Suprapubic skin (tissue), 4 donors: ENCODE measurements at places on chromosomes 2 and 18. TPM values are rescaled to one million over a fixed set of nuclear protein-coding genes. Genes with fewer than 3 reads are reported as not detected.

- DNase-seq: no peak
Measured at GRCh38 chr2:232884549-232885263, 14.6 kb downstream of the SNORC start.

DNA sequence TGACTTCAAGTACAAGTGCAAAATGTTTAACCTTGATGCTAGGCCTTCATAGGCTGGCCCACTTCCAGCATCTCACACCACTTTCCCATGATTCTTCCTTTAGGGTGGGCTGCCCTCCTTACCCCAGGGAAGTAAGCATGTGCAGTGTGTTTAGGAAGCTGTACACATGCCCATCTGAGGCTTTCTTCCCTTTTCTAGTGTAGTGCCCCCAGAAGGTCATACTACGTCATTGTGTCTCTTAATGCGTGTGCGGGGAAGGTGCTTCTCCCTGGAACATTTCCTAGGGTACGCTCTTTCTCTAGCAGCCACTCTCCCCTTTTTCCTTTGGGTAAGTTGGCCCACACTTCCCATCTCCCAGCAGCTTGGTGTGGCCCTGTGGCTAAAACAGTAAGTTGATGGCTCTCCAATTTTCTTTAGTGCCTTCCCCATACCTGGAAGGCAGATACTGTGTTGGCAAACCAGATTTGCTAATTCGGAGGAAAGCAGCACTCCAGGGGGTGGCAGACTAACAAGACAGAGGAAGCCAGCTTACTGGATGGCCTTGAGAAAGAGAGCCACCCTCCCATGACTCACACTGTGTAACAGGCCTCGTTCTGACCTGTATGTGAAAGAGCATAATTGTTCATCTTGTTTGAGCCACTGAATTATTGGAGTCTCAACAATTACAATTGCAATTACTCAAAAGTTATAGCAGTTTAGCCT lies 1.1 kb upstream of the SULT6B1 start:
- DNase-seq: no peak

- no peak for DNase-seq
Measured at GRCh38 chr2:45974762-45975408, 322.3 kb upstream of the EPAS1 start.

GRCh38 chr2:25071966-25072365 lies 30.1 kb downstream of the EFR3B start:
- no peak for DNase-seq

DNA sequence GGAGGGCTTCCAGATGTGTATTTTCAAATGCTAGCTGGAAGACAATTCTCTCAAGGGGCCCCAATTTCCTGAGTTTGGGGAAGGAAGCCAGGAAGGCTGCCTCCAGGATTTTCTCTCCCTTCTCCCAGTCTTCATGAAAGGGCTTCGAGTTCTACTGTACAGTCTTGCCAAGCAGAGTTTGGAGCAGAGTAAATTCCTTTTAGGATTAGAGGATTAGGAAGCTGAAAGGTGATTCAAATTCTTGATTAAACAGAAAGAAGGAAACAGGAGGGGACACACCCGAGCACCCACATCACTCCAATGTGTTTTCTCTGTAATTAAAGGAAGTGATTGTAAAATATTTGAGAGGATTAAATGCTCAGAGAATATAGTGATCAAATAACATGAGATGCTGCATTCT lies 217.8 kb downstream of the SETBP1 start:
- no peak for DNase-seq

DNA sequence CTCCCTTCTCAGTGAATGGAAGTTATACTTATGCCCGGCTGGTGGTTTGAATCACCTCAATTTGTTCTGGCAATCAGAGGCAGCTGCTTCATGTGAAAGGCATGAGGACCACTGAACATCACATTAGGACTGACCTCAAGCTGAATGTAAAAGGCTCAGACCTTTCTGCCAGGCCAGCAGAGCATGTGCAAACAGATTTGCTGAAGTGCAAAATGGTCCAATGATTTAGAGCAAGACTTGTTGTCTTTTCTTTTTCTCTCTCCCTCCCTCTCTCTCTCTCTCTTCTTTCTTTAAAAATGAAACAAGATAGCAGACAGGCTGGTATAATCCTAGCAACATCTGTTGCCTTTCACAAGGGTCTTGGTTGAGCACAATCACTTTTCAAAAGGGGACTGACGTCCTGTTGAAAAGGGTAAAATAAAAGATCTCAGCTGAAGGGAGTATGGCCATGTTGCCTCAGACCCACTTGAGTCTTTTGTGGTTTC lies 13.3 kb upstream of the CDH7 start:
- DNase-seq: no peak

GRCh38 chr2:142165790-142166189 lies 35.0 kb upstream of the LRP1B start:
- DNase-seq: no peak

DNA sequence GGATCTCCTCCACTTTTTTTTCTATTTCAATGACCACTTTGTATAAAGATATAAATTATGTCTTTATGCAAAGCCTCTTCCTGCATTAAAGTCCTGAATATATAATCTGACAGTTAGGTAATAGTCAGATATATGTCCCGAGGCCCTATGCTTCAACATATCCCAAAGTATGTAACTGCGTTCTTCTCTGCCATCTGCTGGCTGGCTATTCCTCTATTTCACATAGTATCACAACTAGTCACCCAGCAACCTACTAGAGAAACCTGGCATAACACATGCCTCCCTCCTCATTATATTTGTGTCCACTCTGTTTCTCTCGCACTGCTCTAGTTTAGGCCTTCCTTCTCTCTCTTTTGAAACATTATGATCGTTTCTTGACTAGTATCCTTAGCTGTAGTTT lies 640.8 kb downstream of the DPP10 start:
- DNase-seq: no peak

GRCh38 chr2:71681626-71682025 lies 228.3 kb downstream of the DYSF start:
- no peak for DNase-seq

- no peak for DNase-seq
Measured at GRCh38 chr2:178327516-178327915, 123.5 kb downstream of the PRKRA start.

DNA sequence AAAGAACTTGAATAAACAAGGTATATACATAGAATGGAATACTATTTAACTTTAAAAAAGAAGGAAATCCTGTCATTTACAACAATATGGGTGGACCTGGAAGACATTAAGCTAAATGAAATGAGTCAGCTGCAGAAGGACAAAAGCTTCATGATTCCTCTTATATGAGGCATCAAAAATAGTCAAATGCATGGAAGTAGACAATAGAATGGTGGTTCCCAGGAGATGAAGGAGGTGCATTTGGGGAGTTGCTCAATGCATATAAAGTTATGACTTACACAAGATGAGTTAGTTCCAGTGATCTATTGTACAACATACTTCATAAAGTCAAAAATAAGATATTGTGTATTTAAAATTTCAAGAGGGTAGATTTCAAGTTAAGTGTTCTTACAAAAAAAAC lies 426.1 kb upstream of the UBE2E3 start:
- no peak for DNase-seq

- no peak for DNase-seq
Measured at GRCh38 chr2:20093263-20094141, 42.1 kb upstream of the LAPTM4A start.

DNA sequence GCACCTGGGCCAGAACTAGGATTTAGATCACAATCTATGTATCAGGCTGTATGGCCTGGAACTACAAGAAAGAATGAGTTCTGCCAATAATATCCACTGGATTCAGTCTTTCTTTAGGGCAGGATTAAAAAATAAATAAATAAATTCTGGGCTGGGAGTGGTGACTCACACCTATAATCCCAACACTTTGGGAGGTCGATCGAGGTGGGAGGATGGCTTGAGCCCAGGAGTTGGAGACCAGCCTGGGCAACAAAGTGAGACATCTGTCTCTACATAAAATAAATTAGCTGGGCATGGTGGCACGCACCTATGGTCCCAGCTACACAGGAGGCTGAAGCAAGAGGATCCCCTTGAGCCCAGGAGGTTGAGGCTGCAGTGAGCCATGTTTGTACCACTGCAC lies 8.1 kb downstream of the AMMECR1L start:
- DNase-seq: no peak

GRCh38 chr2:209533391-209533790 lies 109.5 kb downstream of the MAP2 start:
- DNase-seq: no peak

GRCh38 chr18:3873698-3874097 lies 423.7 kb downstream of the TGIF1 start:
- no peak for DNase-seq

DNA sequence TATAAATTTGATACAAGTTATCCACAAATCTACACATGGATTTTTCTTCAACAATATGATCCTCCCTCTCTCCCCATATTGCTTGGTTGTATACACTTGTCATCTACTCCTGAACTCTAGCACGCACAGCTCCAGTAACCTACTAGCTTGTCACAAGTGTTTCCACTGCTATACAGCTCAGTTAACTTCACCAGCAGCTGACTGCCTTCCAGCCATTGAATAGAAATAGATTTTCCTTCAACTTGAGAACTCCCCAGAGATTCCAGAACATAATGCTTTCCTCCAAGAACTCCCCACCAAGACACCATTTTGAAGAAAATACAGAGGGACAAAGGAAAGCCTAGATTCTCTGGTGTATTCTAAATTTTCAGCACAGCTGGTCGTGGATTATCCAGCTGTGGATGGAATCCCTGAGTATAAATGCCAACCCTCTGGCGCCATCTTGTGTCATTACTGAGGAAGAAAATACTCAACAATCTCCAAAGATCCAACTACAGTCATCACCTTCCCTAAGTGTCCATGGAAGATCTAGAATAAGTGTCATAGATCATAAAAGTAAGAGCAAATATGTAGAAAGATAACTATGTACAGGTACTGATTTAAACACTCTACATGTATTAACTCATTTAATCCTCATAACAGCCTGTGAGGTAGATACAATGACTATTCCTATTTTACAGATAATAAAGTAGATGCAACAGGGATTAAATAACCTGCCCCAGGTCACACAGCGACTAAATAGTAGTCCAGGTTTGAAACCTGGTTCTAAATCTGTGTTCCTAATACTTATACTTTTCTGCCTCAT lies 156.7 kb downstream of the ARHGAP28 start:
- no peak for DNase-seq

DNA sequence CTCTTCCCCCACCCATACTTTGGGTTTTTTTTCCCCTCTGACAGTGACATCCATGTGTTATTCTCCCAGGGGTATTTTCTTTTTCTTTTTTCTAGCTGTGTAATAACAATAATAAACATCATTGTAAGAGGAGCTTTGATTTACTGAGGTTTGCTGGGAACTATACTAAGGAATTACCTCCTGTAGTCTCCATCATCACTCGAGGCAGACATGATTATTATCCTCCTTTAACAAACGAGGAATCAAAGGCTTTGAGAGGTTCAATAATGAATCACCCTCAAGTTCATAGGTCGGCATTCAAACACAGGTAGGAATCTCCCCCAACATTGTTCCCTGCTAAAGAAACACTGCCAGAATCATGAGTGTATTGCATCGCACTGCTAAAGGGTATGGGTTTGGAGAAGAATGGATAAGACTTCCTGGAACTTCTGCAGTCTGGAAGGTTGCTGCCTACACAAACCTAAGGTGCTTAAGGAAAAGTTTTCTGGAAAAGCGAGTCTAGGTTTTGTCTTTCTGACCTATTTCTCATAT lies 260.2 kb upstream of the SESTD1 start:
- DNase-seq: no peak

DNA sequence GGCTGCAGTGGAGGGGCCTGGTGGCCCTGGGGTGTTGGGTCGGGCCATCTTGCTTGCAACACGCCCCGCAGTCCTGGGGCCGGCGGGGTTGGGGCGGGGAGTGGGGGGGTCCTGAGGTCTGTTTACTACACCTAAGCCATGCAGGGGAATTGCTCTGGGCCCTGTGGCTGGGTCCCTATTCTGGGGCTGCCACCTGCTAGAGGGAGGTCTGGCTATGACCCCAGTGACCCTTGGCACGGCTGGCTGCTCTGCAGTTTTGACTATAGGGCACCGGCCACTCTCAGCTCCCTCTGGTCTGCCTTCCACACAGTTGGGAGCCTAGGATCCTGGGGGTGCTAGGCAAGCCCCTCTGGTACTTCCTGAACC lies 170.6 kb upstream of the GLI2 start:
- DNase-seq: no peak

DNA sequence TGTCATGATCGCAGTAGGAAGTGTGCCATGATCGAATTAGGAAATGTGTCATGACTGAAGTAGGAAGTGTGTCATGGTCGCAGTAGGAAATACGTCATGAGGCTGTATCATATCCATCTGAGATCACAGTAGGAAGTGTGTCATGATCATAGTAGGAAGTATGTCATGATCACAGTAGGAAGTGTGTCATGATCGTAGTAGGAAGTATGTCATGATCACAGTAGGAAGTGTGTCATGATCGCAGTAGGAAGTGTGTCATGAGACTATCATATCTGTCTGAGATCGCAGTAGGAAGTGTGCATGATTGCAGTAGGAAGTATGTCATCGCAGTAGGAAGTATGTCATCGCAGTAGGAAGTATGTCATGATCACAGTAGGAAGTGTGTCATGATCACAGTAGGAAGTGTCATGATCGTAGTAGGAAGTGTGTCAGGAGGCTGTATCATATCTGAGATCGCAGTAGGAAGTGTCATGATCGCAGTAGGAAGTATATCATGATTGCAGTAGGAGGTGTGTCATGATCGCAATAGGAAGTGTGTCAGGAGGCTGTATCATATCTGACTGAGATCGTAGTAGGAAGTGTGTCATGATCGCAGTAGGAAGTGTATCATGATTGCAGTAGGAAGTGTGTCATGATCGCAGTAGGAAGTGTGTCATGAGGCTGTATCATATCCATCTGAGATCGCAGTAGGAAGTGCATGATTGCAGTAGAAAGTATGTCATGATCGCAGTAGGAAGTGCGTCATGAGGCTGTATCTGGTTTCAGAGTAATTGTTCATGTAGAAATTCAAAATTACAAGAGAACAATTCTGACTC lies 56.4 kb upstream of the NFATC1 start:
- DNase-seq: no peak

- no peak for DNase-seq
Measured at GRCh38 chr2:176639671-176640070, 370.4 kb downstream of the MTX2 start.

GRCh38 chr2:180892091-180892490 lies 88.3 kb upstream of the UBE2E3 start:
- DNase-seq: no peak

DNA sequence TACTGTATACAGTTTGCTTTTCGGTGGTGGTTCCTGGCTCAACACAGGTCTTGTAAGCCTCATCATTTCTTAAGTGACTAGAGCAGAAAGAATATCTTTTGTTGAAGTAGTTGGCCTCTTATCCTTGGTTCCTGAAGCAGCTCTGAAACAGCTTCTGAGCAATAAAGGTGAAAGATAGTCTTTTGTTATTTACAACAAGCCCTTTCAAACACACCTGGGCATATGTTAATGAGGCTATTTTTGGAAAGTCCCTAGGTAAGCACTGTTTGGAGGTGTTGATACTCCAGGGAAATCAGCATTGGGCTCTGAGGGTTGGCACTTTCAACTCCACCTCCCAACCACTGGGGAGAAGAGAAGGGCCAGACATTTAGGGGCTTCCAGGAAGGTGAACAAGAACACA lies 211.0 kb downstream of the MCFD2 start:
- no peak for DNase-seq

The FOXD4L1 gene
- not detected for total RNA-seq

The HRH4 gene
- total RNA-seq: not detected

The FSHR gene
- total RNA-seq: not detected

The SPP2 gene
- not detected for total RNA-seq

The ABCG8 gene
- total RNA-seq: not detected

The VSNL1 gene
- total RNA-seq: 18.8 TPM

The FAM124B gene
- 1.5 TPM for total RNA-seq

The MOB1A gene
- total RNA-seq: 76.6 TPM
